NCI-H1436 (cell line): ENCODE measurements at places on chromosomes 3 and 15.

- no peak for DNase-seq
These were observed 14.5 kb upstream of the CAPN3 start for GRCh38 chr15:42344763-42345162.

DNA sequence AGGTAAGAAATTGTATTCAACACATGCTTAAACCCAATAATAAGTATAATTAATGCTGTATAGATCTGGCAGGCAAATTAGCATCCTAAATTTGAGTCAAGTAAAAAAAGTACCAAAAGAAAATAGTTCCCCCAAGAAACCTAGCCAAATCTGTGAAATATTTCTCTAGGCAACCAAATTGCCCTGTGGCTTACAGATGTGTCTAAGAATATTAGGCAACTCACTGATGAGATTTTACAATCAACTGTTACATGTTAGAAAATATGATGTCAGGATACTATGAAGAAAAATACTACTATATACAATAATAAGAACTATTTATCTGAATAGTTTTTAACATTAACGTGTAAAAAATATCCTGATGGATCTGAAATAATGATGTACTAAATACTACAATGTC lies 397.1 kb downstream of the TIGIT start:
- DNase-seq: no peak

DNA sequence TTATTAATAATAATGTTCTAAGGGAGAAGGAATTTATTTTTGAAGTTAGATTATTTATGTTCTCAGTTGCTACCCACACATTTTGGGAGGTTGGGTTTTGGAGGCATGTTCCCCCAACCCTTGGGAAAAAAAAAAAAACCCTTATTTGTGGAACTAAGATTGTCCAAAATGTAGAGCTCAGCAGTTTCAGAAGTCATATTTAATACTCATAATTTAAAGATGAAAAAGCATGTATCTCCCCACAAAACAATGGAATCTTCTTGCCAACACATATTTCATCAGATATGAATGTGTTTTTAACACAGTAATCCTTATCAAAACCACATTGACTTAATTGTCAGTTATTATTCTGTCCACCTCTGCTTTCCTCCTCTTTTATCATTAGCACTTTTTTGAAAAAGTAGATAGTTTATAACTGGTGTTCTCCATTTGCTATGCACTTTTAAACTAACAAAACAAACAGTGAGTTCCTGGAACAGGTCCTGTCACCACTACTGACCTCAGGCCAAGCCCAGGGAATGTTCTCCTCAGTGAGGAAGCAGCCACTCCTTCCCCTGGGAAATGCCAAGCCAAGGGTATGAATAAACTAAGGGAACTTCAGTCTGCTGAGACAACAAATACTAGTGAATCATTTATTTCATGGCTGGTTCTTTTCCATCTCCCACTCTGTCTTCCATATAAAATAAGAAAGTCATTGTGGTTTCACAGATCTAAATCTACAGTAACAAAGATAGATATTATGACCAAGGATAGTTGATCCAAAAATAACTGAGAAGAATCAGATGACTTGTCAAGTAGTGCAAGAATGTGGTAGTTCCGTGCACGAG lies 414.4 kb upstream of the ALCAM start:
- no peak for DNase-seq

- peak; percentile 32 for DNase-seq
These were observed at the start of gene APOD for GRCh38 chr3:195583831-195584542. Gene APOD (minus strand): TSS chr3:195583940. CDS start chr3:195579461, 4,479 bp downstream.

DNA sequence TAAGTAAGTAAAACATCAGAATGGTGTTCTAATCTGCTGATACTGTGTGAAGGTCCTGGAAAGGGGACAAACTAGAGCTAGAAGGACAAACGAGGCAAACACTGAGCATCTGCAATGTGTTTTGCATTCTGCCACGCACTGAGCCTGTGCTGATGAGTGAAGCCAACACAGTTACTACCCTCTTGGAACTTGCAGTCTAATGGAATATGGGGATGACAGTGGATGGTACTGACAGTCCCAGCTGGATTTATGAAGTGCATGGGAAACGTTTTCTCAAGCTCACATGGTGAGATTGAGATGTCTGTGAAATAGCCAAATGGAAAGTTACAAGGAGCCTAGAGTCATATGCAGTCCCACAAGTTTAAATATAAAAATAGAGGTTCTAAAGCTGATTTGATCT lies 86.6 kb downstream of the FOXB1 start:
- no peak for DNase-seq

GRCh38 chr3:13574798-13575451 lies 26.0 kb downstream of the FBLN2 start:
- DNase-seq: no peak

- DNase-seq: no peak
These were observed 596 bp upstream of the SGO1 start for GRCh38 chr3:20186600-20187004.

DNA sequence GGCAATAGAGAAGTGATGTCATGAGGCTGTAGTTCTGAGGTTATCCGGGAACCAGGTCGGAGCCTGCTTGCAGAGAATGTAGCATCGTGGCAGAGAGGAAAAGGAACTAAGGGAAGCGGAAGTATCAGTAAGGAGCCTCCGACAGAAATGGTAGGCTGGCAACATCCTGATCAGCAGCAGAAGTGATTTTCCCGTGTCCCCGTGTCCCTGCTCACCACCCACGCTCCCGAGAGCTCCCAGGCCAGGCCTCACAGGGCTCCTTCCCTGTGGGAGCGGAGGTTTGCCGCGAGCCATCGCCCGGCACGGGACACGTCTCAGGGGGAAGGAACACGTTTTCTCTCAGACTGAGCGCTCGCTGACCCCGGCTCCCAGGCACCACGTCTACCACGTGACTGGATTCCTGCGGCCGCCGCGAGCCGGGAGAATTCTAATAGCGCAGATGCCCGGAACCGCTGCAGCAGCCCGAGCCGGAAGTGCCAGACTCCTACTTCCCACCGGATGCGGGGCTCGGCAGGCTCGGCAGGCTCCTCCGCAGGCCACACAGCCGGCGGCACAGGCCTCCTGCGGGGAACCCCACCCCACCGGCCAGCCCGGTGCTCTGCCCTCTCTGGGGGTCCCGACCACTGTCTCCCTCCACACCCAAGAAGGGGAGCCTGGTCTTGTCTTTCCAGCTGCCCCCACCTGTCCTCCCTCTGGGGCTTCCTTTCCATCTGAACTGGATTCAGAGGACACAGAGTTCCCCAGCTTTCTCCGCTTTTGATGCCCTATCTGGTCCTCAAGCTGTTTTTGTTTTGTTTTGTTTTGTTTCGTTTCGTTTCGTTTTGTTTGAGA lies 99.3 kb downstream of the BDH1 start:
- no peak for DNase-seq

GRCh38 chr3:71317749-71318457 lies 265.6 kb downstream of the FOXP1 start:
- no peak for DNase-seq

DNA sequence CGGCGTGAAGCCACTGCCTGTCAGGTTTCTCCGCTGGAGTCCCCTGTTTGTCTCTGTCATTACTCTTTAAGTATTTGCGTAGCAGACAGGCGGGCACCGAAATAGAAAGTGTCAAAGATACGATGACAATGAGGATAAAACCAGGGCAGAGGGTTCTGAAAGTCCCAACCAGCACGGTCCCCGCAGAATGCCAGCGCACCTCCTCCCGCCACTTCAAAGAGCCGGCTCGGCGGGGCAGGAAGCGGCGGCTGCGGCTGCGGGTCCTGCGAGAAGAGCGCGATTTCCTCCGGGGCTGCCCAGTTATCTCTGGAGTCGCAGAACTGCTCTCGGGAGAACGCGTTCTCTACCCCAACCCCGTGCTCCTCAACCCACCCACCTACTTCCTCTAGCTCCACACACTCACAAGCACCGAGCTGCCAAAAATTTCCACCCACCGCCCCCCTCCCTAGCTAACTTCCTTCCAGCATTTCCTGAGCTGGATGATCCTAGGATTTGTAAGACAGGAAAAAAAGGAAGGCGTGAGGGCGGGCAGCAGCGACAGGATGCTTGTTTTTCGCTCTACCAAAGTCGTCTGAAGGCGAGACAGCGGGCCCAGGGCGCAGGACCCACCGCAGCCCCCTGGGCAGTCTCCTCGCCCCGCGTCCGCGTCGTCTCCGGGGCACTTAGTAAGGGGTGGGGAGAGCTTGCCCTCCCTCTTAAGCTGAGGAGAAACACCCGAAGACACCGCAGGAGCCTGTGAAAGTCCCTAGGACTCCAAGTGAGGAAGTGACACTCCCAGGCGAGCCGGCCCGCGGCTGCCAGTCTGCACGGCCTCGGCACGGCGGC lies at the start of gene ARHGAP31:
Gene ARHGAP31, plus strand, starts transcription at position 513 of the 825 bp plus-strand sequence. CDS start 522 bp downstream, outside the sequence.
- DNase-seq: peak; percentile 23

GRCh38 chr3:86029590-86029989 lies 961.4 kb downstream of the VGLL3 start:
- no peak for DNase-seq

DNA sequence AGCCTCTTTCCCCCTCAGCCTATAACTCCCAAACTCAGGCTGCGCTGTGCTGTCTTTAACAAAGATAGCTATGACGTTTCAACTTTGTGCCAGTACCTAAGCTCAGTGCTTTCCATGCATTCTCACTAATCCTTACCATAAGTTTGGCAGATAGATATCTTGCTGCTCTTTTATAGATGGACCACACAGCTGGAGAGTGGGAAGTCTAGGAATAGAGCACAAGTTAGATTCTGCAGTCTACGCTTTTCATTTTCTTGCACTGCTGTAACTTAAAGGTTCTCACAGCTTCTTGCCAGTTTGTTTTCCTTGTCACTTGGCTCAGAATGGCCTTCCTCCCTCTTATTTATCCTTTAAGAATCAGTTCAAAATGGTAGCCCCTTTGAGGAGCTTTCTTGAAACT lies 468.8 kb downstream of the CNTN4 start:
- DNase-seq: no peak

DNA sequence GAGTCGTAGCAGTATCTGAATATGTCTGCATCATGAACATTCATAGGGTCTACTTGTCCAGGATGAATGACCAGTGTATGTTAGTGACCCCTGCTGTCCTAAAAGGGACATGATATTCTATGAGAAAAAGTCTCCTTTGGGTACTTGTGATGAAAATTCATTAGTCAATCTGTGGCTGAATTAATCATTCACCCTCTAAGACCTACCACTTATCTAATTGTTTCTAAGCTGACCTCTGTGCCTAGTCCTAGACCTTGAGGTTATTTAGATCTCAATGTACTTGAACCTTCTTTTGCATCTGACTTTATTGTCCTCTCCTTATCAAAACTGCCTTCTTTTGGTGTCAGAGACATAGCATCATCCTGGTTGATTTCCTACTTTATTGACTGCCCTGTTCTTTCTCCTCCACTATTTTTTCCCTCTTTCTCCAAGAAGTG lies 799.3 kb downstream of the DIPK2A start:
- no peak for DNase-seq
